Epithelial cell of esophagus (primary cell): ENCODE measurements at places on chromosomes 5 and 9.

GRCh38 chr5:41773799-41774198 is 96.4 kb downstream of the OXCT1 start:
- DNase-seq: no peak

DNA sequence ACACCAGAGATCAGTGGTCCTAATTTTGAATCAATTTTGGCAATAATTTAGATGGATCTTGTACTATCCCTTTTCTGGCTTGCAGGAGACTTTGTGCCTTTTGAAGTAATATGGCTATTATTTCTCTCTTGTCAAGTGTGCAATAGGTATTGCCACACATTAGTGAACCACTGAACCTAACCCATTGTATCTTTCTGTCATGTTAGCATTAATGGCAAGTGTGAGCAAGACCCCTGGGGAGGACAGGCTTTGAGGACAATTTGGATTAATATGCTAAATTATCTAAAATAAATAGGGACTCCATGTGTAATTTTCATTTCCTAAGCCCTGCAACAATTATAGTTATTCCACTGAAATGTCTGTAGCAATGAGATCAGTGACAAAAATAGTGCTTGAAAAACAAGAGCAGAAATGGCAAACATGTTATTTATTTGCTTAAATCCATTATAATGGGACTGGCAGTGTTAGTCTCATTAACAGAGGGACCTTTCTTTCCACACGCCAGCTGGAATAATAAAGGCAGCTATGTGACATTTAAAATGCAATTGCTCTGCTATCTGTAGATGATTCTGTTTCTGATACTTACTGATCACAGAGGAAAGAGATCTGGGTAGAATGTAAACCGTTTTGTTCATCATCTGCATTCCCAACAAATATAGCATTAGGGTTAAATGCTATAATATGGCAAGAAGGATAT is 753.3 kb upstream of the ZNF608 start:
- no peak for DNase-seq

- DNase-seq: peak; percentile 68
Measured at GRCh38 chr5:121949885-121950284, 11.9 kb upstream of the SRFBP1 start.

DNA sequence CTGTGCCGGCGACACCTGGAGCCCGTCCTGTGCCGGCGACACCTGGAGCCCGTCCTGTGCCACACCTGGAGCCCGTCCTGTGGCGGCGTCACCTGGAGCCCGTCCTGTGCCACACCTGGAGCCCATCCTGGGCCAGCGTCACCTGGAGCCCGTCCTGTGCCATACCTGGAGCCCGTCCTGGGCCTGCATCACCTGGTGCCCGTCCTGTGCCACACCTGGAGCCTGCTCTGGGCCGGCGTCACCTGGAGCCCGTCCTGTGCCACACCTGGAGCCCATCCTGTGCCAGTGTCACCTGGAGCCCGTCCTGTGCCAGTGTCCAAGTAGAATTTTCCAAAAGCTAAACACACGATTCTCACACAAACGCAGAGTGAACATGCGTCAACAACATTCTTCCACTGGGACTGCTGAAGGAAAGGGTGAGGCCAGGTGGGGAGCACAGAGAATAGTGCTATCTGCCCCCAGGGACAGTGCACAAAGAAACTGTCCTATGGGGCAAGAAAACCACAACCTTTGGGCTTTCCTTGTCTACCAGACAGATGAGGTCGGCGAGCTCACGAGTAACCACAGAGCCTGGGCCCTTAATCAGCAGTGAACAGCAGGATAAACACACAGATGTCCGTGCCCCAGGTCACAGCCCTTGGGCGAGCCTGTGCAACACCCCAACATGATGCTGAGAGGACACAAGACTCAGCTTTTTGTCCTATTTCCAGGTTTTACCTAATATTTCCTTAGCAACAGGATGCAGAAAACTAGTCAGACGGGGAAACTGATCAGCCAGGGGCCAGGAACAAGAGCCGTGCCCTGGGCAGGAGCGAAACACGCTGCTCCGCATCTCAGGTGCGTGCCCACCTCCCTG is 7.9 kb downstream of the QSOX2 start:
- DNase-seq: no peak

DNA sequence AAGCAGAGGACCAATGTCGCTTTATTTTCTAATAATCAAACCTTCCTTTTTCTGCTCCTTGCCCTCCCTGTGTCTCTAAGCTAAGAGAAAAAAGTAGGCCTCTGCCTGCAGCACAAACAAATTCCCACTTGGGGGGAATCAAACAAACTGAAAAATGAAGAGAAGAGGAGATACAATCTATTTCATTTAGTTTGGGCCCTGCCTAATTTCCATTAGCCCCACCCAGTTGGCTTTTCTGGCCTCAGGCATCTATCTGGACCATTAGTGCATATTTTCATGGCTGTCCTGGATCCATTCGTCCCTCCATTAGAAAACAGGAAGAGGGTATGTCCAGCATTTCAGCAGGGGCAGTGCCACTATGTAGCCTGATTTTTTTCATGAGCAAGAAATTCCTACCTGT is 72.9 kb downstream of the EBF1 start:
- DNase-seq: no peak

DNA sequence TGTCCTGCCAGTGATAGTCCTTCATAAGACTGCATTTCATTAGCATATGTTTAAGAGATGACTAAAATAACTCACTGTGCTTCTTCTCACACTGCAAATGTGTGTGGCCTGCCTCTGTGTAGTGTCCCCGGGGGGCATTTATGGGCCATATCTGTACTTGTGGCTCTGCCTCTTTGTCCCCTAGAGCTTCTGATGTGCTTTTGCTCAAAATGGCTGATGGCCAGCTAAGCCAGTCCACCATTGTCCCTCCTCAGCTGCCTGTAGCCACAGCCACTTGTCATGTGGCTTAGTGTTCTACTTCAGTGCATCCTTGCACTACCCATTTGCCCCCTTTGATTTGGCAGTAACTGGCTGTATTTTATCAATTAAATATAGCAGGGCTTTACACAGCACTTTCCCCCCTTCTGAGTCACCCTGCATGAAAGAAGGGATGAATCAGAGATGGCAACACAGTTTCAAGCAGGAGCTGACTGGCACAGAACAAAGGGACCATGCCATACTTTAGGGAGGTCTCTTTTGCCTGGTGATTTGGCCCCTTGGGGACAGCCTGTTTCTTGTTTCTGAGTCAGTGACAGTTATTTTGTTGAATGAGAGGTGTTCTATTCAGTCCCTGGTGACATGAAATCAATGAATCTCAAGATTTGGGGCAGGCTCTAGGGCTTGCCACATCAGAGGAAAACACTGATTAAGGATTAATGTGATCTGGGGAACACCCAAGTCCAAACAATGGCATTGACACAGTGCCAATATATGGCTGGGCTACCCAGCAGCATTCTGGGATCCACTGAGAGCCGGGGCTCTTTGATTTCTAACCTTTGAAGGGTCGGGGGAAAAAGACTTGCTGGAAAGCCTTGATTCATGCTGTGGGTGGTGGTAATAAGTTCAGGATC is 245.5 kb downstream of the SMARCA2 start:
- peak; percentile 88 for DNase-seq

DNA sequence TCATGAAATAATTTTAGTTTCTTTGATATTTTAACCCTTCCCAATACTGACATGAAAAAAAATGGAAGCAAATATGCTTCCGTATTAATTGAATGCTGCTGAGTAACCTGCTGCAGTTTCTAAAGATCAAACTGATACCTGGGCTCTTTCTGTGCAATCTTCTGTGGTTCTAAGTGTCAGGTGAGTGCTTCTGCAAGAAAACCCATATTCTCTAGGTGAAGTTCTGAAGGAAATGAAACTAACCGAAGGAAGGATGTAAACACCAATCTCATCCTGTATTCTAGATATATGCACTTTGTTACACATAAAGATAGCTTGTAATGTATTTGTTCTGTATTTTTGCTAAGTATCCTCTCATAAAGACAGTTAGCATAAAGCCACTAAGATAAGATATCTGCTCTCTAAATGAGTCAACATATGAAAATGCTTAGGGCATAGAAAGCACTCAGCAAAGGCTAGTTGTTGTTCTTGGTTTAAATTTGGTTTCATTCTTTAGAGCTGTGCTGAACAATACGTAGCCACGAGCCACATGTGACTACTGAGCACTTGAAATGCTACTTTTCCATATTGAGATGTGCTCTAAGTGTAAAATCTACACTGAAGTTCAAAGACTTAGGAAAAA is 52.0 kb downstream of the ITGA2 start:
- no peak for DNase-seq

DNA sequence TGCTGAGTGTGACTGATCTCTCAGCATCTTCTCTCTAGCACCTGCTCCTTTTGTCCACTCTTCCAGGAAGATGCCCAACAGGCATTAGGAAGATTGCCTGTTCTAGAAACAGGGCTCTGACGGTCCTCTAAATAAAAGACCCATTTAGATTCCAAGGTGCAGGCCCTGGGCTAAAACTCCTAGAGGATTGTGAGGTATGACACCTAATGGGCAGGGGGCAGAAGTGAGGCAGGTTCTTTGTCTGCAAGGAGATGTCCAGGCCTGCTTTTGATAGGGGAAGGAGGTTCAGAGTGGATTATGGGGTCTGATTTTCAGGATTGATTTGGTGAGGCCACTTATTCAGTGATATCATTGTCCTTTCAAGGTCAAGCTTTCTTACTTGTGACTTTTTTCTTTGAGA is 140.8 kb upstream of the TRPC7 start:
- DNase-seq: no peak

- DNase-seq: peak; percentile 77
Measured at GRCh38 chr9:14895806-14896205, 14.4 kb downstream of the FREM1 start.

DNA sequence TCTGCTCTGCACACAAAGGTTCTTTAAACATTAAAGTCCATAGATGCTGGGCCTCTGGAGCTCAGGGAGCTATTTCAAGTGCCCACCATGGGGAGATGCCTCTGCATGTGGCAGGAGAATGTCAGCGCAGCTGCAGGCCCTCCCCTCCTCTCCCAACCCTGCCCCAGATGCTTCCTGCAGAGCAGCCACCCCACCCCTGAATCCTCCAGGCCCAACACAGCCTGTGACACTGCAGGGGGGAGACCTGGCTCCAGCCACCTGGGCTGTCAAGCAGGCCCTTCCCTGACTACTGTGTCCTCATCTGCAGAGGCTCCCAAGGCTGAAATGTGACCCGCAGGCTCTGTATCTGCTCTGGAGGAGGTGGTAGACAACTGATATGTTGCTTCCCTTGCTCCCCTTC is 213.9 kb downstream of the GABBR2 start:
- no peak for DNase-seq

DNA sequence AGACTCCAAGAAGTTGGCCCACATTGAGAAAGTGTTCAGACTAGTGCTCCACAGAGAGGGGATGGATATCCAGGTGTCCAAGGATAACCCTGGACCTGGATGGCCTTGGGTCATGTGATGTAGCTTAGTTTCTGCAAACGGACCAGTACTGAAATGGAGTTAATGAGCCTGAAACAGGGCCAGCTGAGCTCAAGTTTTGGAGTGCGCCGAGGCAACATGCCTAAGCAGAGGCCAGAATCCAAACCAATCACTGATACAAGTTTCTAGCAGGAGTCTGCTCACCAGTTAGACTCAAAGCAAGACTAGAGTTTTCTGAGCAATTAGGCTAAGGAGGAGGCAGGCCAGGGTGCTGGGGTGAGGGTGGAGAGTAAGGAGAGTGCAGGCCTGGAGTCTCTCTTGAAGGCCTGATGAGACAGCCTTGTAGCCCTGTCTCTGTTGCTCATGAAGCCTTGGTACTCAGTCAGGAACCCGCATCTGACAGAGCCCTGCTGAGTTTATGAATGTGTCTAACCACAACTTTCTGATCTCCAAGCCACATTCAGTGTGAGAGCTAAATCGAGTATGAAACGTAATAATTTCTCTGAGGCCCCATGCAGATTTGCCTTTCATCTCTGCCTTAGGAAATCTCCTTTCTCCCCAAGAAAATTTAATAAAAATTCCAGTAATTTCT is 68.9 kb upstream of the EQTN start:
- DNase-seq: no peak

- no peak for DNase-seq
Measured at GRCh38 chr5:118450554-118451332, 537.6 kb downstream of the DTWD2 start.

DNA sequence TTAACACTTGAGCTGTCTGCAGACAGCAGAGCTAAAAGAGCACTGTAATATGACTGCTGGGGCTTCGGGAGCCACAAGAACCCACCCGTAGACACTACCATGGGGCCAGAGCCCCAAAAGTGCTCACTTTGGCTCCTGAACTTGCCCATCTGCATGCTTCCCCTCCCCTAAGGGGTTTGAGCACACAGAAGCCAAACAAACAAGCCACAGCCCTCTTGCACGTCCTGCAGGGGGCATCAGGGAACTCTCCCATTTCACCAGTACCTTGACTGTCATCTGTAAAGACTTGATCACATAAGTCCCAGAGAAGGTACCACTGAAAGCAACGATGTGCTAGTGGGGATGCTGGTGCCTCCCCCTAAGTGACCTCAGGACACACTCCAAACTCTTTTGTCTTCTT is 681.8 kb downstream of the SEMA5A start:
- peak; percentile 76 for DNase-seq

DNA sequence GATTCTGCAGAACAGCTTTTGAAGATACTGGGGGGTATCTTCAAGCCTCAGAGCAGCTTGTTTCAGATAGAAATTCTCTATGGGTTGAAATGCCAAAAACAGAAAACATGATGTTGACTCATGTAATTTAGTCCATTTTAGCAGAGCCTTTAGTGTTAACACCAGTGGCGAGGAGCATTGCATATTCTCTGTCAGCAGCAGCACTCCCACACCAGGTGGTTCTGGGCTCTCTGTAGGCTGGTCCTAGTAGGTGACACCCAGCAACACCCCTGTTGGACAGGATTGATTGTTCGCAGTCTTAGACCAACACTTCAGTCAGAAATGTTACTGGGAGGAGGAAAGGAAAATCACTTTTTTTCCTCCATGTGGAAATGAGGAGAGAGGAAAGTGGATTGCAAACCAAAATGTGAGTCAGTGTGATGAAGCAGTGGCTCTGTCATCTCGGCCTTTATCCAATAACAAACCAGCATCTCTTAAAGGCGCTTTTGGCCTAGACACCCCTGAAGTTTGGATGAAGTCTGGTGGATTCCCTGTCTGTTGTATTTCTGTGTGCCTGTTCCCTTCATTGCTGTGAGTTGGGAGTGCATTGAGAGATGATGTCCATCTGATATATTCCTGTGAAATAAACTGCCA is 16.8 kb downstream of the SLC46A2 start:
- DNase-seq: no peak

GRCh38 chr5:143329843-143330242 is 73.6 kb downstream of the NR3C1 start:
- DNase-seq: no peak

- DNase-seq: no peak
Measured at GRCh38 chr9:123556464-123557435, 200.8 kb downstream of the CRB2 start.

DNA sequence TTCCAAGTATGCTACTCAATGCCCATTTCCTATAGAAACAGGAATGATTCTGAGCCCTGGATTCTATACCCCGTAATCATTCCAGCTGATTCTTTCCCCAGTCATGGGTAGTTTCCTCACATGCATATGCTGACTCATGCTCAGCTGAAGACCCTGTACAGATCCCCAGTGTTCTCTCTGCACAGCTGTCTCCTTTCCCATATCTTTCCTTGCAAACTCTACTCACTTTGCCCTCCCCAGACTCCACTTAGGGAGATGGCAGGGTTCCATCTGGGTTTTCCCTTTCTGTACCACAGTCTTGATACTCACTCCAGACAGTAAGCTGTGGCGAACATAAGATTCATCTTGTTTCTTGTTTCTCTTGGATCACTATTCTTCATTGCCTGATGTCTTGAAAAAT is 357.6 kb downstream of the RAB3C start:
- DNase-seq: no peak
